ENCODE measurements at places on chromosomes 7 and 10.

- no peak for DNase-seq
Measured at GRCh38 chr10:93790439-93790838, 32.7 kb downstream of the LGI1 start.

DNA sequence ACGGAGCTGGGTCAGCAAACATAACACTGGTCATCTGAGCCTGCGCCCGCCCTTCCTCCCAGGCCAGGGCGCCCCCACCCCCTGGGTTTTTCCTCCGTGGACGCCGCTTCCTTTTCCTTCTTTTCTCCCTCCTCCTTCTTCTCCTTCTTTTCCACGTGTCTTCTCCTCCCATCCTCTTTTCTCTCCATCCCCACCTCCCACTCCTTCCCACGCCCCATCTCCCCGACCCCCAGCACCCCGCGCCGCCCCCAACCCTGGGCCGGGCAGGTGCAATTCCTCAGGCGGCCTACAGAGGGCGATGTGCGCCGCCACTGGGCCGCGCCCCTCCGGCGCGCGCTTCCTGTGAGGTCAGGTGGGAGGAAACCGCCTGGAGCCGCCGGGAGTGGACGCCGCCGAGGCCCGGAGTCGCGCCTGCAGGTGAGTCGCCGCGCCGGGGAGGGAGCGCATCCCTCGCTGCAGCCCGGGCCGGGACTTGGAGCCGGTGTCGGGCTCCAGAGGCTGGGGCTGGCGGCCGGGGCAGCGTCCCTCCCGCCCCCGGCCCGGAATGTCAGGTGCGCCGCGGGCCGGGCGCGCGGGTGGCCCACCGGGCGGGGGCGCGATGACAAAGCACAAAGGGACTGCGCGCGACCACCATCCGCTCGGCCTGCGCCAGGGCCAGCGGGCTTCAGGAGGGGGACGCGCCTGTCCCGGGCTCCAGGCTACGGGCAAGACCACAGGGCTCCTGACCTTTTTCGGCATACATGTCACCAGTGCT lies at the start of gene FAM241B:
Gene FAM241B (plus strand): TSS at position 351 of the 754 bp plus-strand sequence. CDS start 1,497 bp downstream, outside the sequence.
- no peak for DNase-seq

DNA sequence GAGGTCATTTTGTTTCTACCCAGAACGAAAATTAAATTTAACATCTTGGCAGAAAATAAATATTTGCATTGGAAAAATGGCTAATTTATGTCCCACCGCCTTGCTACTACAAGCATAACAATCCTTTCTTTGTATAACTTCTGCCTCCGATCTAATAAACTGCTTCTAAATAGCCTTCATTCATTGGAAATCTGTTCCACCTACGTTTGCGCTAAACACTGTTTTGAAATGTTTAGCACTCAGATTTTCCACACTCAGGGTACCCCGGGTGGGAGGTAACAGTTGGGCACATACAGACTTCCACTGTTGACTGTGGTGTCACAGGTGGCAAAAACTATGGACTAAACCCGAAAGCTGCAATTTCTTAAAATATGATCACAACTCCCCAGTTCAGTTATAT lies 96.4 kb downstream of the FGFR2 start:
- no peak for DNase-seq

GRCh38 chr7:101112233-101112632 lies 14.7 kb upstream of the SERPINE1 start:
- no peak for DNase-seq

DNA sequence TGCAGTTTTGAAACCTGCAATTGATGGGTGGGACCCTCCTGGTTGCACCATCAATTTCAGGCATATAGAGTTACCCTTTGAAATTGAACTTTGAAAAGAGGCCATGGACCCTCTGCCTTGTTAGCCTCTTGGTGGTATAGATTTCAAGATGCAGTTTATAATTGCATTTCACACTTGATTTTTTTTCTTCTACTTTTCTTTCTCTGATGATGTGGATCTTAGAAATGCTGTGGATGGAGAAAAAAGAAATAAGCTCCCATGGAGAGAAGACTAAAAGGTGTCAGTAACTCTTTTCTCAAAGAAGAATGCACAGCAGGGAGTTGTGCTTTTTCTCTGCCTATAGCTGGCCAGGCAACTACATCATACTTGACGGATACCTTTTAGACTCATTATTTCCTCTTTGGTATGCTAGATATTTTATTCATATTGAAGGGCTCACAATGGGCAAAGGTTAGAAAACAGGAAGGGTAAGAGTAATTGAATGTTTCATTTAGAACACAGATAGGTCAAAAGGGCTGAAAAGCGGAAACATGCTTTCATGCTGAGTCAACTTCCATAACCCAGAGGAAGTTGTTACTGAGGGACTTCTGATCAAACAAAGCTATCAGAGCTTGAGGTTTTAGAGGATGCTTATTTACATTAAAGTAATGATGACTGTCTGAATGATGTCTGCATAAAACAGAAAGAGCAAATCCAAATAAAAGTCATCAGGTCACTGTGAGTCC lies 773.2 kb upstream of the LRRN3 start:
- peak; percentile 7 for DNase-seq

- DNase-seq: no peak
Measured at GRCh38 chr7:131400681-131401176, 73.1 kb downstream of the MKLN1 start.

GRCh38 chr7:76182225-76182960 lies 19.3 kb upstream of the SRRM3 start:
- DNase-seq: no peak

DNA sequence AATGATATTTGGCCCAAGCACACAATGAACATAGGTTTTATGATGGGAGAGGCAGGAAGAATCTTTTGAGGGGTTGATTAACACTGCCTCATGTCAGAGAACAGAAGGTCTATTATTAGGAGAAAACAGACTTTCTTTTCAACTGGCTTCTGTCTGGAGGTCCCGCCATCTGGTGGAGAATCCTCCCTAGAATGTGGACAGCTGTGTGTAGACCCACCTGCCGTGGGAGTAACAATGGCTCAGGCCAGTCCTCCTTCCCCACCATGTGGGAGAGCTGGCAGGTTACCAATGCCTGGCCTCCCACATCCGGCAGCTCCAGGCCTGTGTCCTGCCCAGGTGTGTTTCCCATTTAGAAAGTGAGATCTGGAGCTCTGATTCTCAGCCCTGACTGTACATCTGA lies 70.4 kb upstream of the AOAH start:
- DNase-seq: no peak
